Activated T-helper 17 cell treated with anti-CD3 and anti-CD28 coated beads, Interleukin-2, amount 50 U/mL, for 72 hours (primary cell): ENCODE measurements at places on chromosomes 1 and 21. TPM values are rescaled to one million over a fixed set of nuclear protein-coding genes. Genes with fewer than 3 reads are reported as not detected.
A peak's percentile ranks its signal among the peaks of the same experiment; 100 is the strongest.

DNA sequence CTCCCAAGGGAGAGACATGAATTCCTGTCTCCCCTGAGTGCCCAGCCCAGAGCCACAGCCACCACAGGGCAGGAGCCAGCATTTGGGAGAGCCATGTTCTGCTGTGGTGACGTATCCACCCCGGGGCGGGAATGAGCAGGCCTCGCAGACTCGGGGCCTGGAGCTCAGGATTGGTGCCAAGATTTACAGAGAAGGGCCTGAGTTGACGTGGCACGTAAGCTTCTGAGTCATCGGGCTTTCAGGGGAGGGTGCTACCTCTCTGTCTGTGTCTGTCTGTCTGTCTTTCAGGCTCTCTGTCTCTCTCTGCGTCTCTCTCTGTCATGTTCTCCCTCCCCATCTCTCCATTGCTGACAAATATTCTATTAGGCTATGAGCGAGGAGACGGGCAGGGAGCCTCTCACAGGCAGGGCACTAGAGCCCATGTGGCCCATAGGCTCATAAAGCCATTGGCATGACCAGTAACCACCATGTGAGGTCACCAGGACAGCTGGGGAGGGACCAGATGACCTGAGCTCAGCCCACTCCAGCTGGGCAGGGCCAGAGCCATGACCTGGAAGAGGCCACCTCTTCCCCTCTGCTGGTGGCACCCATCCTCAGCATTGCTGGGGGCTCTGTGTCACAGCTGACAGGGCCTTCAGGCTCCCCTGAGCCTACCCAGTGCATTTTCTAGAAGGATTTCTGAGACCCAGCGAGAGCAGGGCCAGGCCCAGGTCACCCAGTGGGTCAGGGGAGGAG lies 300.0 kb upstream of the VAMP3 start:
- peak; percentile 55 for ATAC-seq

GRCh38 chr1:42929434-42930177 lies 29.1 kb downstream of the SLC2A1 start:
- no peak for ATAC-seq

DNA sequence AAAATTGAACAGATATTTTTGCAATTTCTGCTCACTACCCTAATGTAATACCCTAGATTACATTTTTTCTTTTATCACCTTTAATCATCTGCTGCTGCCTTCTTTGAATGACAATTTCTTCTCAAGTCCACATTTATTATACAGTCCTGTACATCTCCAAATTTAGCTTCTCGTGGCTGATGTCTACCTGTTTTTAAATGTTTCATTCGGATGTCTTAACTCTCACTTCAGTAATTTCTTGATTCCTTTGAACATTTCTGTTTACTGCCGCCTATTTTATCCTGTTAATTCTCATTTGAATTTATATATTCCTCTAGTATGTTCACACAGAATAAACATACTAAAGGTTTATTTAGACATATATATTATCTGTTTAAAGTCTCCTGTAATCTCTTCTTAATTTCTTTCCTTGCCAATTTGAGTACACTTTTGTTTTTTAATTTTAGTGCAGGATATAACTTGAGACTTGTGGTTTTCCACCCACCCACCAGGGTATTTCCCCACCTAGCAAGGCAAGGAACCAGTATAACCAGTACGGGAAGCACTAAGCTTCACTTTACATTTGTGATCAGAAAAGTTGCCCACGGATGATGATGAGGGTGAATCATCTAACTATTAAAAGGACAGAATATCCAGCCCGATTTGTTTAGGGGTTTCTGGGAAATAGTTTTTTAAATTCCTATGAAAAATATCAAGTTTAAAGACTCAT lies 12.7 kb downstream of the INSL5 start:
- peak; percentile 100 for ATAC-seq

DNA sequence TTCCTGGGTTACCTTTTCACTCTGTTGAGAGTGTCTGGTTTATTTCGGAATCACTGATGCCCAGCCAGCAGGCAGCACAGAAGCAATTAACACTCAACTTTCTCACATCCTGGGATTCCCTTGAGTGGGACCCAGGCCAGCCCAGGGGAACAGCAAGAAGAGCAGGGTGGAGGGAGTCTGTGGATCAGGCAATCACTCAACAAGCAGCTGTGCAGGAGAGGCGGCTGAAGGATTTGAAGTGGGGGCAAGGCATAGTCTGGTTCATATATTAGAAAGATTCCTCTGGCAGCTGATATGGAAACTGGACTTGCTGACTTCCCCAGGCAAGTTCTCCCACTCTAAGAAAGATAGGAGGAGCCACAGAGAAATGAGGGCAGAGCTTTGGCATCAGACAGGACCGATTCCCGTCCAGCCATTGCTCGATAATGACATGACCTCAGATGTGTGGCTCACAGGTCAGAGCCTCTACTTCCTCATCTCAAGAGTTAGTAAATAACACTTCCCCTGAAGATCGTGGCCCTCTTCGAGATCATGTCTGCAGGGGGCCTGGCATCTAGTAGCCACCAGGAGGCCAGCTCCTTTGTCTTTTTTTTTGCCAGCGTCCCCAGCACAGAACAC lies 12.4 kb downstream of the EPHA8 start:
- ATAC-seq: no peak

DNA sequence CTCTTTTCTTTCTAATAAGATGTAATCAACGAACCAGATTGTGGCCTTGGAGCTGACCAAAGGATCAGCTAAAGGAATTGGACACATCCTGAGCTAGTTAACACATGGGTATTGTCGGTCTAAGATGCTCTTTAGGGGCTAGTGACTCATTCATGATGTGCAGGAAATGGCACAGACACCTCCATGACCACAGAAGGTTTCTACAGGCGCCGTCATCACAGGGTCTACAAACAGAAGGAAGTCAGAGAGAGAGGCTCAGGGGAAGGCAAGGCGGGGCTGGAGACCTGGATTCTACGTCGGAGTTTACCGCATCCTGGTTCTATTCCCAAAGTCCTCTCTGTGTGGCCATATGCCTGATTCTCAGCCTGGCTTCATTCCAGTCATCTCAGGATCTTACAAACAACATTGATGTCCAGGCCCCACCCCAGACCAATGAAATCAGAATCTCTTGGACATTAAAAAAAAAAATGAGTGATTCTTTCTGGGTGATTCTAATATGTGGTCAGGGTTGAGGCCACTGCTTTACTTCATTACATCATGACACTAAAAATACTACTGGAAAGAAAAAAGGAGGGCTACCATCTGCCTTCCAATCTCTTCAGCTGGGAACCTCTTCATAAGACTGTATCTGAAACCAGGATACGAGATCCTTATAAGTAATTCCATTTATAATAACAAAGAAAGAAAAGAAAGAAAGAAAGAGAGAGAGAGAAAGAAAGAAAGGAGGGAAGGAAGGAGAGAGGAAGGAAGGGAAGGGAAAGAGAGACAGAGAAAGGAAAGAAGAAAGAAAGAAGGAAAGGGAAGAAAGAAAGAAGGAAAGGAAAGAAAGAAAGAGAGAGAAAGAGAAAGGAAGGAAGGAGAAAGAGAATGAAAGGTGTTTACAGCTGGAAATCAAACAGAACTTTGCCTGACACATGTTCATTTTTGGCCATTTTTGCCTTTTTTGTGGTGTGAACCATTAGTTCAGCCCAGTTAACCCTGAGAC lies 11.6 kb upstream of the KCNJ15 start:
- peak; percentile 94 for ATAC-seq

GRCh38 chr1:201930137-201930536 lies 16.2 kb downstream of the LMOD1 start:
- no peak for ATAC-seq

GRCh38 chr1:28864695-28865094 lies 49.7 kb upstream of the EPB41 start:
- ATAC-seq: no peak

- ATAC-seq: peak; percentile 8
Observed at GRCh38 chr1:224433701-224434672, 610 bp downstream of the WDR26 start.

Gene GBP1
- 56.7 TPM for total RNA-seq

Gene GJA5
- total RNA-seq: not detected
